GM12892 (cell line): ENCODE measurements at places on chromosomes 3 and 15.
A peak's percentile ranks its signal among the peaks of the same experiment; 100 is the strongest.

DNA sequence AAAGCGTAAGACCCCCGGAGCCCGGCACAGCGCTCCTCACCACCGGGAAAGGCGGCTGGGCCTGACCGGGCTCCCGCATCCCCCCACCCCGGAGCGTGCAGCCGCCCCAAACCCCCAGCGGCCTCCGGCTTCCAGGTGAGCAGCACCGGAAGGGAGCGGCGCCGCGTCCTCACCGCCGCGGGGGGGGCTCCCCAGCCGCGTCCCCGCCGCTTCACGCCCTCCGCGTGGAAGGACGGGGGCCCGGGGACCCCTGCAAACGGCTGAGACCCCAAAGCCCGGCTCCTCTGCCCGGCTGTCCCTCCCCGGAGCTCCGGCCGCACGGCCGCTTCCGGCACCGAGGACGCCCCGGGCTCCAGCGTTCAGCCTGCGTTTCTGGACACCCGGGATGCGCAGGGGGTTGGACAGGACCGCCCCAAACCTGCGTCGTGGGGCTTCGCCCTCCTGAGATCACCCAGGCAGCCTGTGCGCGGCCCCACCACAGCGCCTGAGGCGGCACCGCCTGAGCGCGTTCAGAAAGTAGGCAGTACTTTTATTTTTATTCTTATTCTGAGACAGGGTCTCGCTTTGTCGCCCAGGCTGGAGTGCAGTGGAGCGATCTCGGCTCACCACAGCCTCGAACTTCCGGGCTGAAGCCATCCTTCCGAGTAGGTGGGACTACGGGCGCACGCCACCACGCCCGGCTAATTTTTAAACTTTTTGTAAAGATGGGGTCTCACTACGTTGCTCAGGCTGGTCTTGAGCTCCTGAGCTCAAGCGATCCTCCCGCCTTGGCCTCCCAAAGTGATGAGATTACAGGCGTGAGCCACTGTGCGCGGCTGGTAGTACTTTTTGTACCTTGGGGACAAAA, 51.6 kb upstream of the BLM start:
- DNase-seq: peak; percentile 68

GRCh38 chr3:15711281-15711680, 86.5 kb downstream of the ANKRD28 start:
- no peak for DNase-seq

GRCh38 chr3:36197151-36197550, 183.2 kb upstream of the STAC start:
- DNase-seq: no peak

DNA sequence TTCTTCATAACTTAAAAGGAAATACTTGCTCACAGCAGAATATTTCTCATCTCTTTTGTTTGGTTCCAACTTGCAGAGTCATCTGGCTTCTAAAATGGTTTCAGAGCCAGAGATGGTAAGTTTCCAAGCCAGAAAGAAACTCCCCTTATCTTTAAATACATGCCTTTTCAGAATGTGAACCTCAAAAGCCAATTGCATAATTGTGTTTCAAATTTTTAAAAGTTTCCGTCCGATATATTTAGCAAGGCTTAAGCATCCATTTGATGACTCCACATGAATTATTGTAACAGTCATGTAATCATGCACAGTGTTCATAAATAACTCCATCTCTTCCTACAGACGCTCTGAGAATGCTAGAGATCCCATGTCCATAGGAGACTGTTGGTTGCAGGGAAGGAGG, 40.6 kb upstream of the C3orf80 start:
- DNase-seq: no peak

DNA sequence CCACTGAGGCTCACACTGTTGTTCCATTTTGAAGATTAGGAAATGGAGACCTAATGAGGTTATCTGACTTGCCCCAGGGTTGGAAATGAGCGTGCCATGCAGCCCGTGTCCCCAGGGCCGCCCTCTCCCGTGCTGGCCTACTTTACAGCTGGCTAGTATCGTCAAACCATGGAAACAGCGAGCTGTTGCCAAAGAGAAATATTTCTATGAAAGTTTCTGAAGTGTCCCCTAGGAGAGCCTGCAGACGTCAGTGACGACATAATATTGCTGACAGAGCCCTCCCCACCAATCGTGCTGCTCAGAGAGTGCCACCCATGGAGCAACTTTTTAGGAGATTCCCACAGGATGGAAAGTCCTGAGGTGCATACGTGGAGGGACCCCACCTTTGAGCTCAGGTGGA, 11.2 kb upstream of the FAM174B start:
- no peak for DNase-seq

DNA sequence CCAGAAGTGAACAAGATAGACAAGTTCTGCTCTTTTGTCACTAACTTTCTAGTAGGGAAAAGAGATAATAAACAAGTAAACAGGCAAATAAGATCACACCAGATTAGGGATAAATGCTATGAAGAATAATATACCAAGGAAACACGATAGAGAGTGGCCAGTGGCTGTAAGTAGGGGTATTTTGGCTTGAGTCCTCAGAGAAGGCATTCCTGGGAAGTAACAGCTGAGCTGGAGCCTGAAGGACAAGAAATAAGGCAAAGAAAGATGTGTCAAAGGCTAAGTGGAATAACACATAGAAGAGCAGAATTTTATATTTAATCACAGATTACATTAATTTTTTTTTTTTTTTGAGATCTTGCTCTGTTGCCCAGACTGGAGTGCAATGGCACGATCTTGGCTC, 366.2 kb downstream of the ZIC1 start:
- no peak for DNase-seq

- DNase-seq: no peak
Measured at GRCh38 chr15:47500842-47501241, 216.5 kb upstream of the SEMA6D start.

- DNase-seq: no peak
Measured at GRCh38 chr15:51128701-51129100, 34.0 kb upstream of the TNFAIP8L3 start.

- no peak for DNase-seq
Measured at GRCh38 chr3:30770387-30770786, 124.1 kb downstream of the GADL1 start.

DNA sequence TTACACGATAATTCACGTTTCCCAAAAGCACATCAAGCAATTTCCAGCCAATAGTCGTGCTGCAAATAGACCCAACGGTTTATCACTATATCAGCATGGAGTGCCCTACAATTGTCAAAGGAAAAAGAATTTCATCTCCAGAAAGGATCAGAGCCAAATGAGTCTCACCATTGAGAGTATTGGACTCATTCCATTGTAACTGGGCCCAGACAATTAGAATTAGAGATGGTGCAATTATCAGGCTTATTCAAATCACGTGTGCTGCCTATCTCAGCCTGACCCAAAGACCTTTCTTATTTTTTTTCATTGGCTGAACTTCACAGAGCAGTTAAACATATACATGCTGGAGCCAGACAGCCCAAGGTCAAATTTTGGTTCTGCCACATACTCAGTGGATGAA, 87.0 kb upstream of the LRTM1 start:
- DNase-seq: no peak

DNA sequence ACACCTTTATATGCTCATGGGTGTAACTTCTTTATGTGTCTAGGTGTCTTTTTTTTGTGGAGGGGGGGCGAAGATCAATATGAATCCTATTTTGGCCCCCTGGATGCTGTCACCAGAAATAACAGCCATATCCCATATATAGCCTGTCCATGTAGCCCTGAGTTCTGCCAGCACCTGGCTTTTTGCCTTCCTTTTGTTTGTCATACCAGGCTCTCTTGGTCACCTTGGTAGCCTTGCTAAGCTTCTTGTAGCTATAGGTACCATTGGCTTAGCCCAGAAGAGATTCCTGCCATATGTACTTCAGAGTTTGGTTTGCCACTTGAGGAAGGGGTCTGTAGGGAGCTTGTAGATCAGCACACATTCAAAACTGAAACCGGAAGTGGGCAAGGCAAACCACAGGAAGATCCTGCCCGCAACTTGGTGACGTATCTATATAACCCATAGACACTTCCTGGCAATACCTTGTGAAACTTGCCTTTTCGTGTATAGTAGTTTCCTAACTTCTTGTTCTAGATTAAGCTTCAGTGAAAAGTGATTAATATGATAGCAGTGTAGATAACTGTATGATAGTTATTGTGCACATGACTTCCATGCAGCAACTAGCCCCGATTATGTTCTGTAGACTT, 11.9 kb downstream of the RASA2 start:
- no peak for DNase-seq

GRCh38 chr3:125072749-125073389, 17.1 kb upstream of the HEG1 start:
- DNase-seq: no peak

DNA sequence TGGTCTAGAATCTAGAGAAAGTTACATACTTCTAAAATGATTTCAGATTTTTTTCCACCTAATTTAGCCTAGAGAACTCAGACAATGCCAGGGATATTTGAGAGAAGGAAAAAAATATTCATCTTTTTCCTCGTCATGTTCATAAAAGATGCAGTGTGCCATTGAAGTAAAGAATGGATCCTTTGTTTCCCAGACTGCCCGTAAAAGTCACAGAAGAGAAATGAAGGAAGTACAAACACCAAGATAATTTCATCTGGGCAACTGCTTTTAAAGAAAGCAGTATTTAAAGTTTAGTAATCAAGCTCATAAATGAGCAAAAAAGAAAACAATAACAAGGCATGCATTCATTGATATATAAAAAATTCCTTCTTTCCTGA, 47.2 kb downstream of the TTC23 start:
- no peak for DNase-seq

DNA sequence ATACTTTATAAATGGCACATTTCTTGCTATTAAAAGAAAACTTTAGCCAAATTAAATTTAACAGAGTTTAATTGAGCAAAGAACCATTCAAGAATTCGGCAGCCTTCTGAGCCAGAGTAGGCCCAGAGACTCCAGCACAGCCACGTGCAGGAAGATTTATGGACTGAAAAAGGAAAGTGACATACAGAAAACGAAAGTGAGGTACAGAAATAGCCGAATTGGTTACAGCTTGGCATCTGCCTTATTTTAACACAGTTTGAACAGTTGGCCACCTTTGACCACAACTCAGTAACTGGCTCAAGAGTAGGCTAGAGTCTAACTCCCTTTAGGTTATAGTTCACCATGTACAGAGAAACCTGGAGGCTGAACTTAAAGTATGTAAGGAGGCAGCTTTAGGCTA, 17.6 kb downstream of the CFAP44 start:
- DNase-seq: no peak

GRCh38 chr3:61233746-61234145, 17.5 kb downstream of the FHIT start:
- no peak for DNase-seq

DNA sequence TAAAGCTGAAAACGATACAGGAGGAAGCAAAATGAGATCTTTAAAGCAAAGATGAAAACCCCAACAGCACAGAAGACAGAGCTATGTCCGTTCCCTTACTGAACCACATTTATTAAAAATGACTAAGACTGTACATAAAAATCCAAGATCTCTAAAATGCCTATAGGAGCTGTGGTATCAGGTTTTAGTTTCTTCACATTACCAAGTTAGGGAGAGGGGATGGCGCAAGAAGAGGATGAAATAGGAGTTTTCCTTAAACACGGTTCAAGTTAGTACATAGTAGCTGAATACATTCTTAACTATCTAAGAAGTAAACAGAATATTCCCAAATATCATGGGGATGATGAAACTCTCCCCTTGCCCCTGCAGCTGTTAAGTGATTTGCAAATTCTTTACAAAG, 6.3 kb downstream of the EOMES start:
- no peak for DNase-seq

DNA sequence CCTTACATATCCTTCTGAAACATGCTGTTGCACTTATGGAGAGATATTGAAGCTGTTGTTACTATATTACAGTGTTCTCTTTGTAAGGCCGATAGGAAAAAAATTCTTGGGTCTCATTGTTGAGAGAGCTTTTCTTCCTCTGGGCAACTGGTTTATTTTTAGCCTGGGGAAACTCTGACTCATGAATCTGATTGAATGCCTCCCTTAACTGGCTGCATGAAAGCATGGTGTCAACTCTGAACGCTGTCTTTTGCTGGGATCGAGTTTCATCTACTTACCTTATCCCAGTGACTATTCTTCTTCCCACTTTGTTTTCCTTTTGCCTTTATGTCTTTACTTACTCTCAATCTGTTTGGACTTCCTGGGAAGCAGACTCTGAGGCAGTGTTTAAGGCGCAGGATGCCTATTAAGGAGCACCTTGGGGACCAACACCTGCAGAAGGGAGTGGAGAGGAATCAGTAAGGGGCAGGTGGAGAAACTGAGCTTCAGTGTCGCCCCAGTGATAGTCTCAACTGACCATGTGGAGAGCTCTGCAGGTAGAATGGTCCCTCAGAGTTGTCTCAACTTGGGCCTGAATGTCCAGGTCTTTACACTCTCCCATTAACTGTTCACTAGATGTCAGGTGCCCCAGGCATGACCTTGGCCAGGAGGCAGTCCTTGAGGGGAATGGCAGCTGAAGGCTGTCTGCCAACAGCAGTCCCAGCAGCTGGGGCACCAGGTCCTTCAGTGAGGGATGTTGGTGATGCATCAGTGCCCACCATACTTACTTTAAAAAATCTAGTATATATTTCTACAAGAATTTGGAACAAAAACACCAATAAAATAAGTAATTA, 88.9 kb upstream of the CCNL1 start:
- no peak for DNase-seq

GRCh38 chr15:98503970-98504369, 144.4 kb upstream of the IGF1R start:
- no peak for DNase-seq

DNA sequence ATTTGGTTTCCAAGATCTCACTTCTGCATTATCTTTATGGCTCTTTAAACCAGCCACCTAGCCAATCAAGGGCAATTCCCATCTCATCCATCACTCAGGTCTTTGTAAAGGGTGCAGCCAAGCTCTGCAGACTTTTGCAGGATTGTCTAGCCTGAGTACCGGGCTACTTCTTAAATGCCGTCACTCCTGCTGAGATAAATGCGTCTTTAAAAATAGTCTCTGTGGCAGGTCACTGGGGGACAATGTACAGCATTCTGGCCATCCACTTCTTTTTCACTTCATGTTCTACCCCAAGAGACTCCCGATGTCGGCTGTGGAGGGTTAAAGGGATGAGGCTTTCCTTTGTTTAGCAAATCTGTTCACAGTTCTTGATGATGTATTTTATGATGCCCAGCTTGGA, 194.7 kb downstream of the SV2B start:
- DNase-seq: no peak

DNA sequence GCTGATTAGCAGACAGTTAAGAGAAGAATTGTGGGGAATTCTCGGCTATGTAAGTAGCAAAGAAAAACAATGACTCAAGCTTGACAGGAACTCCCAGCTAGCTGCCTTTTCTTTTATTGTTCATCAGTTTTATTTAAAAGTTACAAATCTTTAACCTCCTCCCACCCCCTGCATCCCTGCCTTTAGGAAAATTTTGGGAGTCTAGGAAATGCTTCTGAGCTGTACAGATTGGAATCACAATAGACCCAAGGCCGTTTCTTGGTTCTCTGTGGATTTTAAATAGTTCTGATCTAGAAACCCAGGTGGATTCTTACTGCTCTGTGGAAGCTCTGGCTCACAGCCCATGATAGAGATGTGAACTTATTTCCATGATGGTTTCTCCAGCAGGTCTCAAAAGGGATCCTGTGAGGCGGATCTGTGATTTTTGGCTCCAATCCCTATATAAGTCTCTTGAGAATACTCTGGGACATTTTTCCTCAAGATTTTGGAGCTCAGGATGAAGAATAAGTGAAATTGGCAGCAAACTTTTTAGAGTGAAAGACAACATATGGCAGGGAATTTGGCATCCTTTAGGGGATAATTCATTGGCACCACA, 312.3 kb downstream of the EPHA3 start:
- no peak for DNase-seq
